ENCODE measurements at places on chromosomes 3 and 15. TPM values are rescaled to one million over a fixed set of nuclear protein-coding genes. Genes with fewer than 3 reads are reported as not detected.
A peak's percentile ranks its signal among the peaks of the same experiment; 100 is the strongest.

The MCF2L2 gene
- 2.7 TPM for total RNA-seq

DNA sequence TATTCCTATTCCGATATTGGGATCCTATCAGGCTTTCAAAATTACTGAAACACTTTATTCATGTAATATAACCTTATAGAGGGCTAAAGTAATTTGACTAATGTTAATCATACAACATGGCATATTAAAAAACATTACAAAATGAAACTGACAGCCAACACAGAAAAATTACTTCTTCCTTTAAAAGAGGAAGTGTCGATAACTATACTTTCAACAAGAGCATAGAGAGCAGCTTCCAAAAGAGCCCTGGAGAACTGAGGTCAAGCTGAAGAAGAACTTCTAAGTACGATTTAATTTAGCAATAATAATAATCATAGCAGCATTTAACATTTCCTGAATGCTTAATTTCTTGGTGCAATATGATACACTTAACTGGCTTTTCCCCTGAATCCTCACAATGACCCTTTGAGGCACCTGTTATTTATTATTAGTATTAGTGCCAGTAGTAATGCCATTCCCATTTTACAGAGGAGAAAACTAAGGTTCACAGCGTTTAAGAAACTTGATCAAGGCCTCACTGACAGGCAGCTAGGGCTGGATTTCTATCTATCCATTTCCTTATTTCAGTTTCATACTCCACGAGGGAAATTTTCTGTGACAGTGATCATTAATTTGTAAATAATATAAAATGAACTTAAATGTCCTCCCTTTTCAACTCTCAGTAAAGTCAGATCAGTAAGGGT, 181.6 kb downstream of the CFAP20DC start:
- no peak for DNase-seq

The AGTR1 gene
- not detected for total RNA-seq

DNA sequence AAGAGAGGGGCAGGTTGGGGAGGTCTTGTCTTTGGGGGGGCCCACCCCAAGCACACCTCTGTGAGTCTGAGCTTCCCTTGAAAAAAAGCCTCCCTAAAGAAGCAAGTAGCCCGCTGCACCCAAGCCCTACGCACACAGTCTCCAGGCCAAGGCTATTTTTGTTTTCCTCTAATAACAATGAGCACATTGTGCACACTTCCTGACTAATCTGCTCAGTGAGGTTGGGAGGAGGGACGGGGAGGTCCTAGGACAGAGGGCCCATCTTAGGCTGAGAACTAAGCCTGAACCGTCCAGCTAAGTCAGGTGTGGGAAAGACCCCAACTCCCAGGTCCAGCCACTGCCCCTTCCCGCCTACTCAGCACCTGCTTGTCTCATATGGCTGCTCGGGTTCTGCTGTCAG, 87.2 kb downstream of the HMG20A start:
- DNase-seq: peak; percentile 84

The SH2D7 gene
- total RNA-seq: not detected

- DNase-seq: no peak
Observed at GRCh38 chr3:99911433-99911832, 93.8 kb downstream of the CMSS1 start.

The QTRT2 gene
- 20.8 TPM for total RNA-seq

- no peak for DNase-seq
Observed at GRCh38 chr3:59611649-59612443, 562.0 kb upstream of the CFAP20DC start.

DNA sequence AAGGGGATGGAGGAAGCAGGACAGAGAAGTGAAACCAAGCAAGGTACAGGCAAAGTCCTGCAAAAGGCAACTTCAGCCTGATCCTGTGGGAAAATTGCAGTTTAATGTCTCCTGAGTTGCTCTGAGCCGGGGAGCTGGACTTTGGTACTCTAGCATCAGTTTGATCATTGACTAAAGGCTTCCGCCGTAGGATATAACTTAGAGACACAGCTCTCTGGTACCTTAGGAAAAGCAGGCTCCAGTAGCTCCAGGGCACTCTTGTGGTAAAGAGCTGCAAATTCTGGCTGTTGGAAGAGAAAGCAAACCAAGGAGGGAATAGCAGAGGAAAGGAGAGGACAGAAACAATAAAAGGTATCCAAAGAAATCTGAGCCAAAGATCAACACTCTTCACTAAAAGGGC, 521.1 kb downstream of the PLOD2 start:
- no peak for DNase-seq

The TOPAZ1 gene
- total RNA-seq: not detected

GRCh38 chr3:19446687-19447086, 298.4 kb downstream of the KCNH8 start:
- DNase-seq: no peak

The MASP1 gene
- not detected for total RNA-seq

The NME9 gene
- not detected for total RNA-seq

The ITPR1 gene
- 15.6 TPM for total RNA-seq

- DNase-seq: peak; percentile 9
Observed at GRCh38 chr15:30001602-30002001, 81.2 kb upstream of the GOLGA8J start.

DNA sequence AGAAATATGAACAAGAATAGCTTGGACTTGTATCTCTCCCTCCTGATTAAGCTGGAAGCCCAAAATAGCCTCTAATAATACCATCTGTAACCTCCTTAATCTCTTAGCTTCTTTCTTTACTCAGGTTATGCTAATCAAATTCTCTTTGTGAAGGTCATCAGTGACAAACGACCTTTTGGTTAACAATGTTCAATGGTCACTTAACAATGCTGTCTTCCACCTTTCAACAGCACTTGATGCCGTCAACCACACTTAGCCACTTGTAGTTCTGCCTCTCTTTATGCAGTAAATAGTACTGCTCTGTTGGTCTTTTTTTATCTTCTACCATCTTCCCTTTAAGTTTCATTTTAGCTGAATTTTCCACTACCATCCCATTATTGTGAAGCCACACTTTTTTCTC, 476.6 kb upstream of the TGFBR2 start:
- DNase-seq: no peak

DNA sequence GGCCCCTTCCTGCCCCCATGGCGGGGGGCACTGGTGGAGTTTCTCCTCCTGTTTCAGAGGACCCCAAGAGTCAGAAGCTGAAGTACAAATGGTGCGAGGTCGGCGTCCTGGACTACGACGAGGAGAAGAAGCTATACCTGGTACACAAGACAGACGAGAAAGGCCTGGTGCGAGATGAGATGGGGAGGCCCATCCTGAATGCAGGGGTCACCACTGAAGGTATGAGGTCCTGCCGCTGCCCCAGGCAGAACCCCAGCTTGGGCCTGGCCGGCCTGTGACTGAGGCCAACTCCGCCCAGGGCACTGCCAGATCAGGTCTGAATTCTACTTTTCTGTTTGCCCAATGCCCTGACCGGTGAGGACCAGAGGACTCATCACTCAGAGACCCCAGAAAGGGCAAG, 15.0 kb downstream of the DNAH1 start:
- DNase-seq: no peak

The STAC gene
- 25.3 TPM for total RNA-seq

GRCh38 chr3:148319960-148320359, 377.7 kb upstream of the AGTR1 start:
- DNase-seq: no peak

DNA sequence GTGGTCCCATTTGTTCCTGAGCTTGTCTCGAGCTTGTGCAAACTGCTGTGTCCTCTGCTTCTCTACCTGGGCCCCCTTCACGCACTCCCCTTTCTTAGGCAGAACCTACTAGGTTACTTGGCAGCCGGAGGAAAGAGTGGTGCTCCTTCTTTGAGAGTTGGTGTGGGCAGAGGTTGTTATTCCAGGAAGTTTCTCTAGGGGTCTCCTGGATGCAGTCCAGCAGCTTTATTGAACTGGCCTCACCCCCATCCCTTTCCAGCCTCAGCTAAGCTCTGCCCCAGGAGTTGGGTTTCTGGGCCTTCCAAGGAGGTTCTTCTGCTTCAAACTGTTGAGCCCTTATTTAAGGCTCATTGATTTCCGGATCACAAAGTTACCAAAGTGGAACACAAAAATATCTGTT, 103.2 kb downstream of the C3orf70 start:
- no peak for DNase-seq

DNA sequence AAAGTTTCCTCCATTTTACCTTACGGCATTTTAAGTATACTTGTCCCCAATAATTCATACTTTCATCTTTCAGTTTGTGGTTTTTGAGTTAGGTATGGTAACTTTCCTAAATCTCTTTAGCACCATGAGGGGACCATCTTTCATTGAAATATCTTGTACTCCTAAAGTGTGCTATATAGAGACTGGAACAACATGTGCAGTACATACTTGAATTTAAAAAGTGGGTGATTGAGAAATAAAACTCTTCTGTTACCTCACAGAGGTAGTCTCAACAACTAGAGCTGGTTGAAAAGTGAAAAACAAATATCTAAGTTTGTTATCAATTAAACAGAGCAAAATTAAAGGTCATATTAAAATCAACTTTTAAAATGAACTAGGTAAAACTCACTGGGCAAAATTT, 423.1 kb downstream of the ROBO2 start:
- DNase-seq: no peak

- DNase-seq: no peak
Observed at GRCh38 chr15:31579976-31580375, 253.3 kb downstream of the KLF13 start.

DNA sequence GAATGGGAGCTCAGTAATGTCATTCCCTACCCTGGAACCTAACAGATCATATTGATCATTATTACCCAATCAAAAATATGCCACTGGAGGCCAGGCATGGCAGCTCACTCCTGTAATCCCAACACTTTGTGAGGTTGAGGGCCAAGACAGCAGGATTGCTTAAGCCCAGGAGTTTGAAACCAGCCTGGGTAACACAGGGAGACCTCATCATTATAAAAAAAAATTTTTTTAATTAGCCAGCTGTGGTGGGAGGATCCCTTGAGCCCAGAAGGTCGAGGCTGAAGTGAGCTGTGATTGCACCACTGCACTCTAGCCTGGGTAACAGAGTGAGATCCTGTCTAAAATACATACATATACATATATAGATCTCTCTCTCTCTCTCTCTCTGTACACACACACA, 10.2 kb downstream of the IGDCC4 start:
- DNase-seq: no peak

DNA sequence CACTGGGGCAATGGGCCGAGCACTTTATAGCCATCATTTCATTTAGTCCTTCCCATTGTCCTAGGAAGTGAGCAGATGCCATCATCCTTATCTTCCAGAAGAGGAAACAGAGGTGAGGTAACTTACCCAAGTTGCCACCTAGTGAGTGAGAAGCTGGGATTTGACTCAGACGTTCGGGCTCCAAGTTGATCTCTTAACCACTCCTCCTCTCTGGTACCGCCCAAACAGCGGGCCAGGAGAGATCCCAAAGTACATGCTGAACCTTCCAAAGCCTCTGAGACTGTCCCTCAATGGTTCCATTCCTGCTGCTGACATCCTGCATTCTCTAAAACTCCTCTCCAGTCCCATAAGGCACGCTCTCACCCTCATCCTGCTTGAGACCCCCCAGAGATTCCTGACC, 56.2 kb downstream of the EXOG start:
- no peak for DNase-seq

DNA sequence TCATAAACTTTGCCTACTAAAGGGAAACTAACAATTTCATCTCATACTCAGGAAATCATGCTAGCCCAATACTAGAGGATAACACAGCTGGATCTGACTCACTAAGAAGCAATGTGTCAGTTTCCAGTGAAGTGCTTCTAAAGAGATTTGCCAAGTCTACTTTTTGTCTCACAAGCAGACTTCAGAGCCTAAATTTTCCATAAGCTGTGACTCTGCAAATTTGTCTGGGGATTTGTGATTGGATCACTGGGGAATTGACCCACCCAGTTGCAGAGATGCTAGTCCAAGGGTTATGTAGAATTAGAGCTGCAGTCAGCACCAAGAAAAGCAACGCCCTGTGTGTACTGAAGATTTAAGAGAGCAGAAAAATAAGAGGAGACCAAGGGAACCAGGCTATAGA, 647.1 kb downstream of the NTRK3 start:
- peak; percentile 74 for DNase-seq

- no peak for DNase-seq
Observed at GRCh38 chr3:127192576-127193232, at the start of gene PRR23E. PRR23E (plus strand) TSS chr3:127193131; CDS start chr3:127196686, 3,555 bp downstream.

DNA sequence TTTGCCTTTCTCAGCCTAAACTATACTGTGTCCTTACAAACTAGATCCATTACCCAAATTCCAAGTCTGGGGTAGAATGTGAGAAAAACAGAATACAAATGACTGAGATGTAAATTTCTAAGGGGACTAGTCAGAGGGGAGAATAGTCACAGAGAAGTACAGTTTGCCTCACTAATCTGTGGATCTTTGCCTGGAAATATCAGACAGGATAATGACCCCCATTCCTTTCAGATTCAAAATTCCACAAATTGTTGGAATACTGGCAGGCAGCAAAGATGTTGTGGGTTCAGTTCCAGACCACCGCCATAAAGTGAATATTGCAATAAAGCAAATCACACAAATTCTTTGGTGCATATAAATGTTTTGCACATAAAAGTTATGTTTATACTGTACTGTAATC, 762.8 kb upstream of the NR2F2 start:
- no peak for DNase-seq

GRCh38 chr15:98713585-98714001, 65.3 kb downstream of the IGF1R start:
- DNase-seq: peak; percentile 82

DNA sequence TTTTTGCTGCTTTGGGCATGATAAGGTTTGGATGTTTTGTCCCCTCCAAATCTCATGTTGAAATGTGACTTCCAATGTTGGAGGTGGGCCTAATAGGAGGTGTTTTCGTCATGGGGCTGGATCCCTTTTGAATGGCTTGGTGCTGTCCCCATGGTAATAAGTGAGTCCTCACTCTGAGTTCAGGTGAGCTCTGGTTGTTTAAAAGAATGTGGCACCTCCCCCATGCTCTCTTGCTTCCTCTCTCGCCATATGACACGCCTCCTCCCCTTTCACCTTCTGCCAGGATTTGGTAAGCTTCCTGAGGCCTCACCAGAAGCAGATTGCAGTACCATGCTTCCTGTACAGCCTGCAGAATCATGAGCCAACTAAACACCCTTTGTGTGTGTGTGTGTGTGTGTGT, 255.5 kb downstream of the EPHB1 start:
- DNase-seq: no peak

The GABRG3 gene
- not detected for total RNA-seq

DNA sequence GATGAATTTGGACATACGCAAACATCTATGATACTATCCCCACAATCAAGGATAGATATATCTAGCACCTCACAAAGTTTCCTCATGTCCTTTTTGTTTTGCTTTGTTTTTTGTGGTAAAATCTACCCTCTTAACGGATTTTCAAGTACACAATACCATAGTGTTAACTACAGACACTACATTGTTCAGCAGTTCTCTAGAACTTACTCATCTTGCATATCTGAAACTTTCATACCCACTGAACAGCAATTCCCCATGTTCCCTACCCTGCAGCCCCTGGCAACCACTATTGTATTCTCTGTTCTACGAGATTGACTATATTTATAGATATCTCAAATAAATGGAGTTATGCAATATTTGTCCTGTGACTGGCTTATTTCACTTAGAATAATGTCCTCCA, 58.1 kb upstream of the TJP1 start:
- peak; percentile 23 for DNase-seq

GRCh38 chr3:18634461-18634860, 209.3 kb upstream of the SATB1 start:
- no peak for DNase-seq

Data from mammary epithelial cell (primary cell).